ENCODE measurements at places on chromosomes 4 and X.

DNA sequence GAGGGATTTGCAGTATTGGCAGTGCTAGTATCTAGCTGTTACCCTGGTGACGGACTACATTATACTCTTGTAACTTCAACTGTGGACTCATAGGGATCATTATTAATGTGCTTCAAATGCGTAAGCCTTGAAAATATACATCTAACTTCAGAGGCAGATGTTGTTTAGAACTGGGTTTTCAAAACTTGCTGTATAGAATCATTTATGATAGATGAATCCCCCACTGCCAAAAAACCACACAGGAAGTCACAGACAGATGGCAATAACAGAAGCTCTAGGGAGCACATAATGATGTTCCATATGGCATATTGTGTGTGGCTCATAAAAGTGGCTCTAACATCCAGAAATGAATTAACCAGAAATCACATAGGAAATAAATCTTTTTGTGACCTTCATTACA is 62.3 kb upstream of the RELL1 start:
- DNase-seq, result no peak

GRCh38 chr4:89929425-89930159 is 34.9 kb downstream of the MMRN1 start:
- no peak for DNase-seq

GRCh38 chrX:1023676-1024075 is 188.8 kb downstream of the CRLF2 start:
- no peak for DNase-seq

- no peak for DNase-seq
These were observed 177.9 kb downstream of the AFAP1 start for GRCh38 chr4:7761720-7762119.

GRCh38 chrX:12955882-12956703 is 18.8 kb upstream of the TMSB4X start:
- DNase-seq, result peak; percentile 50

GRCh38 chr4:16457944-16458343 is 231.7 kb upstream of the TAPT1 start:
- no peak for DNase-seq

DNA sequence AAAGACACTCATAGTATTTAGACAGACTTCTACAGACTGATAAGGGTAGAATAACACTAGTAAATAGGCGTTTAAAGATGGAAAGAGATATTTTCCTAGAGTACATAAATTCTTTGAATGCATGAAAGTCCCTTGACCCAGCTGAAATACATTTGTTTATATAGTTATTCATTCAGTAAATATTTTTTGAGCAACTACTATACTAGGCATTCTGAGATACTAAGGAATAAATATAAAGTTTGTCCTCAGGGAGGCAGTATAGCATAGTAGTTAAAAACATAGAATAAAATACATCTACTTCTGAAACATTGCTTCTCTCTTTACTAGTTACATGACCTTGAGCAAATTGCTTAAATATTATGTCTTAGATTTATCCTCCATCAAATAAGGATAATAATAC is 27.4 kb downstream of the HMGN5 start:
- DNase-seq, result no peak

GRCh38 chrX:8960957-8961468 is 72.9 kb downstream of the FAM9B start:
- DNase-seq, result no peak

GRCh38 chr4:8681391-8681790 is 88.8 kb downstream of the CPZ start:
- DNase-seq, result no peak

DNA sequence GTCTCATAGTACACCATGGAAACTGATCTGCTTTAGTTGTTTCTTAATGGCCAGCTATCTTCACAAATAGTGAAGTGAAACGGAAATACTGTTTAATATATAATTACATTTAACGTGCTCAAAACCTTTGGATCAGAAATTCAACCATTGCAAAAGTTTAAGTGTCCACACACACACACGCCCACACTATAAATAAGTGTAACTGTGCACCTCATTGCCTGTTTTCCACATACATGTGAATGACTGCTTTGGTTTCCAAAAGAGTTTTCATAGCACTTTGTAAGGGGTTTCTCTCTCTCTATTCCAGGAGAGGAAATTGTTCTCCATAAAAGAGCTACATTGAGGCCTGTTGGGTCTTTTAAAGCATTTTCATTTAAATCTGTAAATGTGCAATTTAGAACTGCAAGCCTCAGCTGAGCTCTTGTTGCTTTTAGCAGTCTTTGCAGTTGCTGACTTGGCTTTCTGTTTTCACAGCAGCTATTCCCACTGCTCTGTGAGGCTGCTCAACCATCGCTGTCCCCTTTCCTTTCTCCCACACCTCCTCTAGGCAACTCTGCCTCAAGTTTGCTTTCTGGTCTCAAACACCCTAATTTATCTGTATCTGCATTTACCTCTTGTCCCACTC is 94.5 kb downstream of the RAPGEF2 start:
- no peak for DNase-seq

DNA sequence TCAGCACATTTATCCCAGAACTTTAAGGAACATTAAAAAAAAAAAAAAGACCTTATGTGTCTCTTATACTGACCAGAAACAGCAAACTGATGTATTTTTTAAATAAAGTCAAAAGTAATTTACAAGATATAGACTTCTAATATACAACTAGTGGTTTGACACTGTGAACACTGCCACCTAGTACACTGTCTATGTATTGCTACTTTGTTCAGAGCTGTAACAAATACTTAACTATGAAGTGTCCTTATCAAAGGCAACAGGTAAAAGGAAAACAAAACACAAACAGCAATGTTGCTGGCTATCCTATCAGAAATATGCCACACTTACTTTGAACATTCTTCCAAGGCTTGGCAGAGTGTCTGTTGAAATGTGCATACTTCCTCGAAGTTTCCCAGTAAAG is 60.4 kb downstream of the CD40LG start:
- no peak for DNase-seq

GRCh38 chr4:185689407-185689806 is 122.6 kb downstream of the SORBS2 start:
- DNase-seq, result no peak

DNA sequence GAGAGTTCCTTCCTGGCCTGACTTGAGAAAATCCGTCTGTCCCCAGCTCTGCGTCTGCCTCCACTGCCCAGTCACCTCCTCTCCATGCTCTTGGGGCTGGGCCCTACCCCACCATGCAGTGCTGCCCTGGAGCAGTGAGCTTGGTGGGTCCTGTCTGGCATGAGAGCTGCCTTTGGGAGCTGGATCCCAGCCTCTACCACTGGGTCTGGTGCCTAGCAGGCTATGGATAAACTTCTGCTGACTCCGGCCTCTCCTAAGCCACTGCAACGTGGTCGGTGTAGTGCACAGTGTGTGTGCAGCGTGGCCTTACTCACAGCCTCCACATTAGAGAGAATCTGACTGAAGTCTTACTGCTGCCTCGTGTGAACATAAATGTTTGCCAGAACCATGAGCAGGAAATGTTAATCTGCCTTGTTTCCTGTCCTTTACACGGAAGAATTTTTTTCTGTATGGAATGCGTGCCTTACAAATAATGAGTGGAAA is 47.6 kb downstream of the HTT start:
- no peak for DNase-seq

DNA sequence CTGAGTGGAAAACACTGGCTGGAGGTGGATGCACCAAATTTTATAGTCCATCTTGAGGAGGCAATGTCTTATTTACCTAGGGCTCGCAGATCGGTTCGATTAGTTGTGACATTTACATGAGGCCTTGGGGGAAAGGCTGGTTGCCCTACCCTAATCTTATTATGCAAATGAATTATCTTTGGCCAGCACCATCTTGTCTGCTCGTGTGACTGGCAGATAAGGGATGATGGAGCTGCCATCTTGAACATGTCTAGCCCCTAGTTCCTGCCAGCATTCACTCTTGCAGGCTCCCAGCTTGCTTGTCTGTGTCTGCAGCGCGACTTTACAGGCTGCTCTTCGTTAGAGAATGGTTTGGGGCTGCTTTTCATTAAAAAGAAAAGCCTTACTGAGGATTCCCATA is 61.9 kb downstream of the SEC24B start:
- DNase-seq, result no peak

- DNase-seq, result peak; percentile 98
These were observed 7.6 kb upstream of the HSD17B10 start for GRCh38 chrX:53441531-53442321.

DNA sequence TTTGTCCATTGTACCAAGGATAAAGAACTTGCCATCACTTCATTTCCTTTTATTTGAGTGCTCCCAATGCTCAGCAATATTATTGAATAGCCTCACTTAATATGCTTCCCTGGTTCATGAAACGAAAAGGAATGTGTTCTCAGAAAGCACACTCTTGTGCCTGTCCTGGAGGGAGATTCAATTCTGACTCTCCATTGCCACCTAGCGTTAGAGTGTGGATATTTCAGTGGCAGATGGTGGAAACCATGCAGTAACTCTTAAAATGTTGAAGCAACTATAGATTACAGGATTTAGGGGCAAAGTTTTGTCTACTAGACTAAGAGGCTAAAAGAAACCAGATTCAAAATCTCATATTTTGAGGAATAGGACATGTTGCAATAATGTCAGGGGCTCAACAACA is 36.0 kb downstream of the GAB3 start:
- peak; percentile 24 for DNase-seq

DNA sequence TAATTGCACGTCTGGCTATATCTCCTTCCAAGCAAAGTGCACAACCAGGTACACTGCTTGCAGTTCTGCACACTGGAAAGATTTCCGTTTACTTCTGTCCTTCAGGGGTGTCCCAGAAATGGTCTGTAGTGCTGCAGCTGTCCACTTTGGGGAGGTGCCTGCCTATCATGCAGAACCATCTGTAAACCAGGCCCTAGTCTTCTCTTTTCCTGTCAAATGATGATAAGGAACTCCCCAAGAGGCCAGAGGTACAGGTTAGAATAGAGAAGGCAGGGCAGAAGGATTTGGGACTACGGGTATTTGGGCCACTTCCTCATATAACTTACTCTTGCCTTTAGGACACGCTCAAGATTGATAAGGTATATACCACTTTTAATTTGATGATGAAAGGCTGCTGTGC is 746.9 kb downstream of the FAT4 start:
- no peak for DNase-seq

DNA sequence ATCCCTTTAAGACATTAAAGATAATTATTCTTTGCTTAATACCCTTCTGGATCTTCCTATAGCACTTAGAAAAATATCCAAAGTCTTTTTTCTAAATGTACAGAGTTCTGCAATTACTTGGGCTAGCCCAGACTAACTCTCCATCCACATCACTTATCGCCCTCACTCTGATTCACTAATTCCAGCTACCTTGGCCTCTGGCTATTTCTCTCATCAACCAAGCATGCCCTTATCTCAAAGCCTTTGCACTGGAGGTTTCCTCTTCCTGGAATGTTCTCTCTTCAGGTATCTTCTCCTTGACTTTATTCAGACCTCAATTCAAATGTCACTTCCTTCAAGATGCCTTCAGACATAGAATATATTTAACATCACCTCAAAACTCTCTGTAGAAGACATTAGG is 345.1 kb upstream of the SMIM31 start:
- no peak for DNase-seq

DNA sequence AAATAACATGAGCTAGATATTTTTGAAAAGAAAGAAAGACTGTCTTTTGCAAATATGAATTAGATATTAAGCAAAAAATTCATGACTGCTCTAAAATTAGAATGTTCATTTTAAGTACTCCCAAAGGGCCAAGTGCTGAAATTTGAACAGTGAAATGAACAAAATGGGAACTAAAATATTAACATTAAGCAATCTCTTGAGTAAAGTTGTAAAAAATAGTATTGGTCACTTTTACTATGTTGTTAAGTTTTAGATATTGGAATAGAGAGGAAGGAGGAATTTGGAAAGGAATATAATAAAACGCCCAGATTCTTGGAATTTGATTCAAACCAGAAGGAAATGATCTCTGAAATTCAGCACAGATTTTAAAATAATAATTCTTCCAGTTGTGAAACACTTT is 125.9 kb upstream of the ANK2 start:
- DNase-seq, result no peak

GRCh38 chrX:100447655-100448397 is 37.8 kb upstream of the PCDH19 start:
- DNase-seq, result no peak

GRCh38 chr4:67714248-67714583 is 13.3 kb upstream of the UBA6 start:
- DNase-seq, result no peak

DNA sequence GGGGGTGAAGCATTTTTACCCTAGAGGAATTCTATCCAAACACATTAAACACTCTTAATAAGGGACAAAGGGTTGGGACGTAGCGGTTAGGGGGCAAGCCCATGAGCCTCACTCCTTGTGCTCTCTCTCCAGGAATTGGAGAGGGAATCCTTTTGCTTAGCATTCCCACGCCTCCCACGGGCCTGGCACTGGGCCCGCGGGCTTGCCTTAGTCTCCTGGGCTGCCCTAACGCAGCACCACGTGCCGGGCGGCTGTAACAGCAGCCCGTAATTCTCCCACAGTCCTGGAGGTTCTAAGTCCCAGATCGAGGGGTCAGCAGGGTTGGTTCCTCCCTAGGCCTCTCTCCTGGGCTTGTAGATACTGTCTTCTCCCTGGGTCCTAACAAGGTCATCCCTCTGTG is 67.5 kb downstream of the TBL1X start:
- no peak for DNase-seq

GRCh38 chr4:15656038-15656470 is 897 bp upstream of the FBXL5 start:
- peak; percentile 50 for DNase-seq

DNA sequence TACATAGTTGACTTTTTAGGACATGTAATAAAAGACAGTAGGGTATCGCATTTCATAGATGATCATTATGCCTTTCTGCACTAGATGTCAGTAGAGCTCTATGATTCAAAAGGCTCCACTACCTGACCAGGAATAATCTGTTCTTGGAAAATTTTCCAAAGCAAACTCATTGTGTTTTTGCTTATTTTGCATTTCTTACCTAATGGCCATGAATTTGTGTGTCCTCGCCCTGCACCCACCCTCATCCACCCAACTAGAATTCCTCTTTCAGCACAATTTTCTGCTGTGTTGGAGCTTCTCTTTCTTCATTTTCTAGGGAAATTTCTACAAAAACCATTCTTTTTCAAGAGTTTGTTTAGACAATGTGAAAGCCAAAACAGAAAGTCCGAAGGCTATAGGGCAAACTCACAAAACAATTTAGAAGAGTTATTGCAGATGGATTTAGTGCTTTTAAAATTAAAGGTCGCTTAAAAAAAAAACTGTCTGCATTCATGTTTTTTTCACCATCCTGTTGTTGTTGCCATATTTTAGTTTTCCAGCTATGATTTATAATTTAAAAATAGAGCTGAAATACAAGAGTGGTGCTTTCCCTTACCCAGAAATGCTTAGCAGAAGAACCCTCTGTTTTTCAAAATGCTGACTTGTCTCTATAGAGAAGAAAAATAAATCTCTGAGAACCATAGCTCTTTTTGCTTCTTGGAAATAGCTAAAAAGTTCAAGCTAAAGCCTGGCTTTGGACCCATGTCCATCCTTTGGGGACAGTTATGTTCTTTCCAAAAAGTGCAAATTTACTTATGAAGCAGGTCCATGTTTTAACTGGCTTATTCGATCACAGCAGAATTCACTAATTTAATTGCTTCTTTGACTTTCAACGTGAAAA is 183.7 kb downstream of the SPATA18 start:
- DNase-seq, result peak; percentile 57

- no peak for DNase-seq
These were observed 423.5 kb upstream of the NDST3 start for GRCh38 chr4:117610706-117611308.
